Stimulated activated CD4-positive, alpha-beta T cell treated with anti-CD3 and anti-CD28 coated beads, Interleukin-15, amount 100 ng/mL, for 24 hours (primary cell): ENCODE measurements at places on chromosomes 7 and 10.

DNA sequence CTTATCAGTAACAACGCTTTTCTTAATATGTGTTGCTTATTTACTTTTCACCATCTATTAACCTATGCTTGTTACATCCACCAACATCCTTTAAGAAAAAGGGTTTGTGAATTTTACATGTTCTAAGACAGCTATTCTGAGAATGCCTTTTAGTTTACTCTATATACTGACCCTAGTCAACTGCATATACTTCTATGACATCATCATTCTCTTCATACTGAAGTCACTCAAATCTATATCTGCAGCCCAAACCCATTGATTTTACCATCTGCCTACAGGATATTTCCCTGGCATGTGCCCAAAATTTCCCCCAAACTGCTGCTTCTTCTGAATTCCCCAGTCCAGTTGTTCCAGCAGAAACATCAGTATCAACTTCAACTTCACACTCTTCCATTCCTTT is 94.6 kb upstream of the FAM204A start:
- no peak for DNase-seq

- DNase-seq: no peak
Measured at GRCh38 chr7:86786376-86786775, 142.7 kb downstream of the GRM3 start.

DNA sequence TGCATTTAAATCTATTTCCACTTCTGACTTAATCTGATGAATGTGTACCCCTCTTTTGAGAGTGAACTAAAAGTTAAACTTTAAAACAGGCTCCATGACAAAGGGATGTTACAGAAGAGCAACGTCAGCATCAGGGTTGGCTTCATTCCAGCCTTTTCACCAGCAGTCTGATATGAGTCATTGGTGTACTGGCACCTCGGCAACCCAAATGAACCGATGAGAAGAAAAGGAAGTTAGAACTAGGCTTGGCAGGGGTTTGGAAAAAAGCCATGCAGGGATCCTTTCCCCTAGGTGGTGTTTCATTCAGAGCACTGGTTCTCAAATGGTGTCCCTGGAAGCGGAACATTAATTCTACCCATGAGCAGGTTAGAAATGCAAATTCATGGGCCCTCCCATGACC is 53.6 kb downstream of the SEC61G start:
- DNase-seq: no peak

DNA sequence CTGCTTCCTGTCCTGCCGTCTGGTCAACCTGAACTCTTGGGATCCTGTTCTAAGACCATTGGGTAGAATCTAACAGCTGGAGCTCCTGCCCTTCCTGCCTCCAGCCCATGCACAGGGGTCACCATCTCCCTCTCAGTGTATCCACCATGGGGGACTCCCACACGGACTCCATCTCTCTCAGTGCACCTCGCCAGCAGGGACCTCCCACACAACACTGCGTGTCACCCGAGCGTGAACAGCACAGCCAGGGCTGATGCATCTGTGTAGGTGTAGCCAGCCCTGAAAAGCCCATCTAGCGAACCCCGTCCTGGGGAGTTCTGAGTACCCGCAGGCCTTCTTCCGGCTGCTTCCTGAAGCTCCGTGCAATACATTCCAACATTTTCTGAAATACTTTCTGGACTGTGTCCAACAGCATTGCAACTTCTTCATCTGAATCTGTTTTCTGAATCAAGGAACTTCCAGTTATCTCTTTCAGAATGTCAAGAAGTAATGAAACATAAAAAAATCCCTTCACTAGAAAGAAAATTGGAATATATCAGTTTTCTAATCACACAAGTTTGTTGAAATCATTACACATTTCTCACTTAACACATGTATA is 52.5 kb downstream of the NCAPG2 start:
- no peak for DNase-seq

GRCh38 chr10:96285331-96285752 is 14.0 kb upstream of the BLNK start:
- DNase-seq: no peak

DNA sequence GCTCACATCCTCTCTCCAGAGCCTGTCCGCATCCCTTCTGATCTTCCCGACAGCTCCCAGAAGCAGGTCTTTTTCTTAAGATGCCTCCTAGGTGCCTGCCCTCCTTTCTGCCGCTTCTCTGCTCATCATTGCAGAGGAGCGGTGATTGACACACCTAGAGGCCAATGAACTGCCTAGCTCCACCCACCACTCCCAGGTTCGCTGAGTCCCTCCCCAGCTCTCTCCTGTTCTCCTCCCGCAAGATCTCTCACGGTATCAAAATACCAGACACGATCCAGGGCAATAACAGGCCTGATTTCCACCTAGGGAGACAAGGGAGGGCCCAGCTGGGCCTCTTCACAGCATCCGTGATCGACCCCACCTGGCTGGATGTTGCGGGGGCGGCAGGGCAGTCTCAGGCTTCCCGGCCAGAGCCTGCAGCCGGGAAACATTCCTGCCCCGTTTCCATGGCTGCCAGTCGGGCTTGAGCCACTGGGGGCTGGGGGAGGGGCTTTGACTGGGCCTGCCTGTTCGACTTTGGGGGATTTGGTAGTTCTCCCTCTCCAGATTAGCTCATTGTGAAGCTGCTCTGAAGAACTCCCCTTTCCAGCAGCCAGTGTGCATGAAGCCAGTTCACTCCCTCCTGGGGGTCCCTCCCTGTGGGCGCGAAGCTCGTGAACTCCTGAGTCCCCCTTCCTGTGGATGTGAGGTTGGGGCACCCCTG is 373.5 kb downstream of the RPS24 start:
- DNase-seq: peak; percentile 83

GRCh38 chr7:8585591-8585990 is 152.2 kb downstream of the NXPH1 start:
- DNase-seq: no peak

- DNase-seq: no peak
Measured at GRCh38 chr10:102085336-102085735, 20.2 kb downstream of the HPS6 start.

DNA sequence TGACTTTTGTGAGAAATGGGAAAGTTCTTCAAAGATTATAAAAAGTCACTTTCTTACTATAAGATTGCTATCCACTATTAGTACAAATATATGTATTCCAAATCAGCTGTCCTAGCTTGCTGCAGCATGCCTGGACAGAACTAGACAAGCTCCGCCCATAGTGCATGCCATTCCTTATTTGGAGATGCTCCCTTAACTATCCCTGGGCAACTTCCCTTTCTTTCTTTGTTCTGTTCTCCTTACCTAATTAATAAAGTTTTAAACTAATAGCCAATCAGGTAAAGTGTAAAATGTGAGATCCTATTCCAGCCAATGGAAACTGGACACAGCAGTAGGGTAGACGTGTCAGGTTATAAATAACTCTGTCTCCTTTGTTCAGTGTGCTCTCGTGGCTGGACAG is 281.9 kb downstream of the CAMK1D start:
- no peak for DNase-seq

DNA sequence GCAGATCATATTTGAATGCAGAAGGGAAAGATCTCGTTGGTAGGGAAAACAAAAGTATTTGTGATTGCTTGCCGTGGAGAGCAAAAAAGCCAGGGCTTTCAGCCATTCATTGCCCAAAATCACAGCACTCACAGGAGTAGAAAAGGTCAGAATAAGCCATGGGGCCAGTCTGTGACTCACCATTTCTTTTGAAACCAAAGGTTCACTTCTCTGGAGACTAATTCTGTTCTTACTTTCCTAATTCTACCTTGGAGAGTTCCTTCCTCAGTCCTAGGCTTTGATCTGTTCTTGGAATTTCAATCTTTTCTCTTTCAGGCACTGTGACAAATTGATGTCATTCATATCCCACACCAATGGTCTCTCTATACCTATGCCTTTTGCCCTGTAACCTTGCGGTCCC is 54.1 kb upstream of the FAM180A start:
- DNase-seq: no peak

DNA sequence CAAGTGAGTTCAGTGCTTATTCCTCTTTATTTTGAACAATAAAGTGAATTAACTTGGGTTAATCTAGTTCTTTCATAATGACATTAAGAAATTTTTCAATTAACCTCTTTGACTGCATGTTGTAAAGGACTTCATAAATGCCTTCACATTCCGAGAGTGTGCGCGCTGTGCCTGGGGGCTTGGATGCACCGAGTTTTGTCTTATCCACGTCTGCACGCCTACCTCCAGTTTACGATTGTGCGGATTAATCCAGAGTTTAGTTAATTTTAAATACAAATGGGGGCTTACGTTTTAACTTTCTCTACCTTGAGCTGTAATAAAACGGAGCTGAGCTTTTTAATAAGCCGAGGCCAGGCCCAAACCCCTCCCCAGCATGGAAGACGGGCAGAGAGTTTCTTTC is 120.4 kb downstream of the EBF3 start:
- DNase-seq: no peak

DNA sequence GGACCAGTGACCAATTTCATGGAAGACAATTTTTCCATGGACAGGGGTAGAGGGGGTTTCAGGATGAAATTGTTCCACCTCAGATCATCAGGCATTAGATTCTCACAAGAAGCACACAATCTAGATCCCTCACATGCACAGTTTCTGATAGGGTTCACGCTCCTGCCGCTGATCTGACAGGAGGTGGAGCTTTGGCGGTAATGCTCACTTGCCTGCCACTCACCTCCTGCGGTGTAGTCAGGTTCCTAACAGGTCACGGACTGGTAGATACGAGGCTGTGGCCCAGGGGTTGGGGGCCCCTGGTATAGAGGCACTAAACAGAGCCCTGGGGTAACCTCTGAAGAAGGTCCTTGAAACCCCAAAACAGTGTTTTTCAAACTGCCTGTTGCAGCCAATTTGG is 6.5 kb downstream of the BRAF start:
- DNase-seq: no peak

DNA sequence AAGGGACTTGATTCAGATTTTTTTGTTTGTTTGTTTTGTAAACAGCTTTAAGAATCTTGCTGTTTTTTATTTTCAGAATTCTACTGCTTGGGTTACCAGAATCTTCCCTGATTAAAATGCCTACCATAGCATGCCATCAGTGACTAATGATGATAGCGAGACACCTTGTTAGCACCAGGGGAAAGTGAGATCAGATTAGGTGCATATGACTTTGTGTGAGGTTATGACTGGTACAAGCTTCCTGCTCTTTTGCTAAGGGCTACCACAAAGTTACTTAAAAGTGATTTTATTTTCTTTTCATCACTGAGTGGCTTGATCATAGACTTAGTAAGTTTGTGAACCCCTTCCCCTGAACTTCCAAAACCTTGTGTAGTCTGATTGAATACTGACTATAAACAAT is 93.5 kb downstream of the SND1 start:
- no peak for DNase-seq

GRCh38 chr7:953547-954327 is 743 bp downstream of the ADAP1 start:
- DNase-seq: peak; percentile 36

DNA sequence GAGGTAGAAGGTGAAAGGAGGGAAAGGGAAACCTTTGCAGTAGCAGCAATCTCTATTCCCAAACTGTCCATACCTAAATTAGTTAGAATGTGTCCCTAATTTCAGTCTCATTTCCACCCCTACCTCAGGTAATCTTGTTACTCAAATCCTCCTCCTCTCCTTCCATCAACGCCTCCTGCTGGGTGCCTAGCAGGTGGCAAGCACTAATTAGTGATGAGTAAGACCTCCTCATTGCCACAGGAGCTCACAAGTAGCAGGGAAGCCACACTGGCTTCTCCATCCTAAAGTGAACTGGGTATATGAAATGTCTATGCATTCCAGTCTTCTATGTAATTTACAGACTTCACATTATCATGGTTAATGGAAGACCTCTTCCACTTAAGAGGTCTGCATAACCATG is 25.7 kb upstream of the FAM133B start:
- DNase-seq: no peak

GRCh38 chr7:131497454-131497853 is 59.0 kb downstream of the PODXL start:
- no peak for DNase-seq

DNA sequence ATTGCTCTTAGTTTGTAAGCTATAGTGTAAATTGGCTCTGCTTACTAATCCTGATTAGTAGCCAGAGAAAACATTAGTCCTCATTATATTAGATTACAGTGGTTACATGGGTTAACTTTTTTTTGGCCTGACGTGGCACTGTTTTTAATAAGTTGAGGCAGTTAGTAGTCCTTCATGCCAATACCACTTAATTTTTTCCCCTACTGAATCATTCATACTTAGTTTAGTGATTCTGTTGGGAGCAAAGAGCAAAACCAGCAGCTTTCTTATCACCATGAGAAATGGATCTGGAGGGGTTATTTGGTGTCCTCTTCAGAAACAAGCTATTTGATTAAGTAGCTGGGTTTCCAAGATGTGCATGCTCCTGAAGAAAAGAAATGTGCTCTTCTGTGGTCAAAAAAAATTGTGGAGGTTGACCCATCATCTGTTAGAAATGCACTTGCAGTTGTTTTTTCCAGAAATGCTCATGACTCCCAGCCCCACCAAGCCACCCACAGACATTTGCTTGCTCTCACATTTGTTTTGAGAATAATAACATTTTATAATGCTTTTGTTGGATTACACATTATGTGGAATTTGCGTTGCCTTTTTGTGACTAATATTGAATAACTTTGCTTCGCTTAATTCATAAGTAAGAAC is 258.5 kb downstream of the HDAC9 start:
- DNase-seq: no peak

- DNase-seq: no peak
Measured at GRCh38 chr7:141693082-141693481, 8.9 kb downstream of the DENND11 start.

DNA sequence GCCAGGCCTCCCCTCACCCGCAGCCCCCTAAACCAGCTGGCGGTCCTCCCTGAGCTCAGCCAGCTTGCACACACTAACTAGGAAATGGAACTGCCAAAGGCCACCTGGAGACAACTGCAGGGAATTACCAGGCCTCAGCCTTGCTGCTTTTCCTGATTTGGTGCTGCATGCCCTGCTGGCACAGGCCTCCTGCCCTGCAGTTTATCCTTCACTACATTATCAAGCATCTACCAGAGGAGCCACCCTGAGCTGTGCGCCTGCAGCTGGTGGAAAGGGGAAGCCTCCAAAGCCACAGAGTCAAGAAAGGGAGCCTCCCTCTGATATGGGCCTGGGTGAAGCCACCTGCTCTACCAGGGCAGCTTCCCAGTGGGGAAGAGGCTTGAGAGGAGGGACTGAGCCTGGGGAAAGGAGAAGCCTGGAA is 139.8 kb downstream of the GRID1 start:
- no peak for DNase-seq

DNA sequence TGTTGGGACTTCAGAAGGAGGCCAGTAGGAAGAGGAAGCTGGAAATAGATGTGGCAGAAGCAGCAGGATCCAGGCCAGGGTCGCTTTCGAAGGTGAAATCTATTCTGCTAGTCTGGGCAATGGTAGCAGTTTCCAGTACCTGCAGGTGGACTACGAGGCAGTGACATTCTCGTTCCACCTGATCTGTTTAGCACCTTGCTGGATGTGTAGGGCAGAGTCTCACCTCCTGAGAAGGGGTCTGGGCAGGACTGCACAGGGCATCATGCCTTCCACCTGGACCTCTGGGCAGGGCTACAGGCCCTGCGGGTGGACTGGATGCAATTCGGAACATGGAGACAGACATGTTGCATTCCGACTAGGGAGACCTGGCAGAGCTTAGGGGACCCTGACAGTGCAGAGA is 254.8 kb upstream of the ZNF32 start:
- DNase-seq: no peak

- no peak for DNase-seq
Measured at GRCh38 chr10:96890580-96890979, 58.5 kb downstream of the LCOR start.

GRCh38 chr10:52488606-52489485 is 174.8 kb downstream of the DKK1 start:
- no peak for DNase-seq

- no peak for DNase-seq
Measured at GRCh38 chr10:25824050-25824449, 110.0 kb upstream of the MYO3A start.

GRCh38 chr10:36198322-36198721 is 556.2 kb upstream of the FZD8 start:
- DNase-seq: no peak
